ENCODE measurements at places on chromosomes 1 and 21. TPM values are rescaled to one million over a fixed set of nuclear protein-coding genes. Genes with fewer than 3 reads are reported as not detected.
A peak's percentile ranks its signal among the peaks of the same experiment; 100 is the strongest.

DNA sequence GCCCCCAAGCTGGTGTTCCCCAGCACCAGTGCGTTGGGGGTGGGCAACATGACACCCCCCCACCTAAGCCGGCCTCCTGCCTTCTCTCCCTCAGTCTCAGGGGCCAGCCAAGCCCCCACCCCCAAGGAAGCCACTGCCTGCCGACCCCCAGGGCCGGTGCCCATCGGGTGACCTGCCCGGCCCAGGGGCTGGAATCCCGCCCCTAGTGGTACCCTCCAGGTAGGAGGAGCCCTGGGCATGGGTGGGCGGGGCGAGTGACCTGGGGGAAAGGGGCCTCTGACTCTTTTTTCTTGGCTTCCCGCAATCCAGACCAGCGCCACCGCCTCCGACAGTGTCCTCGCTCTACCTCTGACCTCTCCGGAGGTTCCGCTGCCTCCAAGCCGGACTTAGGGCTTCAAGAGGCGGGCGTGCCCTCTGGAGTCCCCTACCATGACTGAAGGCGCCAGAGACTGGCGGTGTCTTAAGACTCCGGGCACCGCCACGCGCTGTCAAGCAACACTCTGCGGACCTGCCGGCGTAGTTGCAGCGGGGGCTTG lies 1.3 kb upstream of the EFNA4 start:
- no peak for DNase-seq

DNA sequence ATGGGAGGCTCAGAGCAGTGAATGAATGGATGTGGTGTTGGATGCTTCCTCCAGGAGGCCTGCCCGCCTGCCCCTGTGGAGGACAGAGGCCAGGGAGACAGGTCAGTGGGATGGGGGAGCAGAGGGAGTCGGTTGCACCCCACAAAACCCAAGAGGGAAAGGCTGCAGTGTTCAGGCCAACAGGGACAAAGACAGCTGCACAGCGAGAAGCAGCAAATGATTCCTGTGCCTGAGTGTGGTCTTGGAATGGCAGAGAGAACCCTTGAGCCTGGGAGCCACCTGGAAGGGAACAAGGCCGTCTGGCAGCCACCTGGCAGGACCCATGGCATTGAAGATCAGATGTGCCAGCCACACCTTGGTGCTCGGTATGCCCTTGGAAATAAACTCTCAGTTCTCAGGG lies 8.1 kb downstream of the TFF3 start:
- DNase-seq = no peak

DNA sequence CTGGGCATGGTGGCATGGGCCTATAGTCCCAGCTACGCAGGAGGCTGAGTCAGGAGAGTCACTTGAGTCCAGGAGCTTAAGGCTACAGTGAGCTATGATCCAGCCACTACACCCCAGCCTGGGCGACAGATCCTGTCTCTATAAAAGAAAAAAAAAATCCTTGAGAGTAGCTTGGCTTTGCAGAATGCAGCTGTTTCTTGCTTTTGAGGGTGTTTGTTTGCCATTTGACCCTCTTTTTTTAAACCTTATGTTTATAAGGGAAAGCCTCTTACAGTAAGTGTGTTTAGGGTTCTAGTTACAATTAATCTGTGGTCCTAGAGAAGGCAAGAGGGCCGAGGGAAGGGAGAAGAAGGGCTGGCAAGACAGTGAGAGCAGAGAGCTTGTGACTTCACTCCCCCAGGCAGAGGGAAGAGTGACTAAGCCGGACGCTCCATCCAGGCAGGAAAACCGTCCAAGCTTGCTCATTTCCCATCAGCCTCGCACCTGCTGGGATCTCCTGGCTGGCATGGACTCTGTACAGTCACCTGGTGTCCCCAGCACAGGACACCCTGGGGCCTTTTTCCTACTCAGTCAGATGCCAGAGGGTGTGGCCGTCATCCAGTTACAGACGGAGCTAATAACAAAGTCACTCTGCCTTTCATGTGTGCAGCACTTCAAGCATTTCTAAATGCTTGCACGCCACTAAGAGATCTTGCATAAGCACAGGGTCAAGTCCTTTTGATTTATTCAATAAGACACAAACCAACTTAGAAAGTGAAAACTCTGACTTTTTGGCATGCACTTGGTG lies 55.5 kb upstream of the PSEN2 start:
- no peak for DNase-seq

DNA sequence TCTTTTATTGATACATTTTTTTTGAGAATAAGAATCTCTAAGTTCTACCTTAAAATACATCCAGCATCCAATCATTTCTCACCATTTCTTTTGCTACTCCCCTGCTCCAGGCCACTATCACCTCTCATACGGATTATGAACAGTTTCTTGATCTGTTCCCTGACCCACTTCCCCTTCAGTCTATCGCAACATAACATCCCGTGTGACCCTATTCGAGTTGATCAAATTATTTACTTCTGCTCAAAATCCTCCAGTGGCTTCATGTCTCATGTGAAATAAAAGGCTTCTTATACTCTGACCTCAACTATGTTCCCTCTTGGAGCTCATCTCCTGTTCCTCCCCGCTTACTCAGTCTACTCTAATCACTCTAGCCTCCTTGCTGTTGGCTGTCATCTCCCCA lies 5.2 kb downstream of the ALG14 start:
- no peak for DNase-seq

DNA sequence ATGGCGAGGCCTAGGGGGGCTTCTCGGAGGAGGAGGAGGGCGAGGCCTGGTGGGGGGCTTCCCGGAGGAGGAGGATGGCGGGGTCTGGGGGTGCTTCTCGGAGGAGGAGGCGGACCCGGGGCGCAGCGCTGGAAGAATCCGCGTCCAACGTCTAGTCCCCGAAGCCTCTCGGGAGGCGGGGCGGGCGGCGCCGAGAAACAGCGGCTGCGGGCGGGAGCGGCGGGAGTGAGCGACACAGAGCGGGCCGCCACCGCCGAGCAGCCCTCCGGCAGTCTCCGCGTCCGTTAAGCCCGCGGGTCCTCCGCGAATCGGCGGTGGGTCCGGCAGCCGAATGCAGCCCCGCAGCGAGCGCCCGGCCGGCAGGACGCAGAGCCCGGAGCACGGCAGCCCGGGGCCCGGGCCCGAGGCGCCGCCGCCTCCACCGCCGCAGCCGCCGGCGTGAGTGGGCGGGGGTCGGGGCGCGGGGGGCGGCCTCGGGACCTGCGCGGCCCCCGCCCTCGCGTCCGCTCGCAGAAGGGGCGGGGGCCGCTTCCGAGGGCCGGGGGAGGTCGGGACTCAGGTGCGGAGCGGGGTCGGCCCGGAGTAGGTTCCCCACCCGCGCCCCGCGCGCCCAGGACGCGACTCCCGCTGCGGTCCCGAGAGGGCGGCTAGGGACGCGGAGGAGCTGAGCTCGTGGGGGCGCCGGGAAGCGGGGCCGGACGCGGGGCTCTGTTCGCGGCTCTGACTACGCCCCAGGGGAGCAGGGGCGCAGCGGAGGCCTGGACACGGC lies at the start of gene KLHL17:
Gene KLHL17 (plus strand): TSS at position 222 of the 769 bp plus-strand sequence. CDS start 110 bp downstream, at position 332.
- peak; percentile 85 for DNase-seq

DNA sequence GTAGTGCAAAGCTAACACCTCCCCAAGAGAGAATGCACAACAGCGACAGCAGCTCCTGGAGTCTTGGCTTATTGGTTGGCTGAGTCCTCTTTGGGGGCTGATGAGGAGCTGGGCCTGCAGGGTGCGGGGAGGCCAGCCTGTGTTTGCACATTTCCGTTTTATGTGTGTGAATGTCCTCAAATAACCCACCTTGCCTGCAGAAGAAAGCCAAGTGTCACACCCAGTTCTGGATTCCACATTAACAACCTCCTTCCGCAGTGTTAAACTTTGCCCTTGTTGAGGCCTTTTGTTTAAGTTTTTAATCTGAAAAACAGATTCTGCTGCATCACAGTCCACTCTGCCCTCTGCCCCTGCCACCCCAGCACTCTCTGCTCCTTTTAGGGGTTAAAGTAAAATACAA lies 274.5 kb downstream of the TM2D1 start:
- no peak for DNase-seq

DNA sequence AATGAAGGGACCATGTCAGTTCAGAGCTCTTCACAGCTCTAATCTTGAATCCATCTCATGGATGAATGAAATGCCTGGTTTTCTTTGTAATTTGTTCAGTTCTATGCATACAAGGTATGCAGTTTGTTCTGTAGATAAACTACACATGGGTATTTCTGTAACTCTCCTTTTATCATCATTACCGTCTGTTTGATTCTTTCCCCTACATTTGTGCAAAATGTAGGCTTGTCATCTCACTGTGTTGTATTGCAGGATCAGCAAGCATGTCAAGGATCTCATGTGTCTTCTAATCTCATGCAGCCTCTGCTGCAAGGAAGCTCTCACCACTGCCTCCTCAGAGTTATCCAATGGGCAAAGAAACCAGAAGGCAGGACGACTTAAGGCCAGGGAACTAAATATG lies 79.3 kb downstream of the OLFML2B start:
- no peak for DNase-seq

- DNase-seq = no peak
Observed at GRCh38 chr1:203402629-203403337, 51.9 kb upstream of the FMOD start.

- DNase-seq = no peak
Observed at GRCh38 chr21:37210799-37211198, 56.3 kb downstream of the VPS26C start.

- no peak for DNase-seq
Observed at GRCh38 chr1:234527346-234527745, 48.4 kb upstream of the TARBP1 start.

GRCh38 chr1:169155675-169156074 lies 49.2 kb downstream of the ATP1B1 start:
- DNase-seq = no peak

GRCh38 chr1:214135886-214136285 lies 145.1 kb upstream of the SMYD2 start:
- no peak for DNase-seq

GRCh38 chr1:21652101-21652936 lies 16.8 kb downstream of the RAP1GAP start:
- DNase-seq = no peak

DNA sequence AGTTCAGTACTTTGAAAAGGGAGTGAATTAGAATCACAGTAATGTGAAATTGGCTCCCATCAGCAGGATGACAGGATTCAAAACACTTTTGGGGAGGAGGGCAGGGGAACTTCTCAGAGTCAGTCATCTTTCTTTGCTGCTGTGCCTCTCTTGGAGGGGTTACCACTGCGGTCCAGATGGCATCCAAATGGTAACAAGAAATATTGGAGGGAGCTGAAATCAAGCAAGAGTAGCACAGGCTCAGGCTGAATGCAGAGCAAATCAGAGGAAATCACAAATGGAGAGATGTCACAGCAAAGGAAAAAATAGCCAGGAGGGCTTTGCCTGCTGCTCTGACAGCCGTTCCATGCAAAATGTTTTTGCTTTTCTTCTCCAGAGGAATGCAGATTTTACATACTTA lies 75.0 kb upstream of the C8B start:
- no peak for DNase-seq

GRCh38 chr1:97796711-97797110 lies 124.1 kb downstream of the DPYD start:
- DNase-seq = no peak

DNA sequence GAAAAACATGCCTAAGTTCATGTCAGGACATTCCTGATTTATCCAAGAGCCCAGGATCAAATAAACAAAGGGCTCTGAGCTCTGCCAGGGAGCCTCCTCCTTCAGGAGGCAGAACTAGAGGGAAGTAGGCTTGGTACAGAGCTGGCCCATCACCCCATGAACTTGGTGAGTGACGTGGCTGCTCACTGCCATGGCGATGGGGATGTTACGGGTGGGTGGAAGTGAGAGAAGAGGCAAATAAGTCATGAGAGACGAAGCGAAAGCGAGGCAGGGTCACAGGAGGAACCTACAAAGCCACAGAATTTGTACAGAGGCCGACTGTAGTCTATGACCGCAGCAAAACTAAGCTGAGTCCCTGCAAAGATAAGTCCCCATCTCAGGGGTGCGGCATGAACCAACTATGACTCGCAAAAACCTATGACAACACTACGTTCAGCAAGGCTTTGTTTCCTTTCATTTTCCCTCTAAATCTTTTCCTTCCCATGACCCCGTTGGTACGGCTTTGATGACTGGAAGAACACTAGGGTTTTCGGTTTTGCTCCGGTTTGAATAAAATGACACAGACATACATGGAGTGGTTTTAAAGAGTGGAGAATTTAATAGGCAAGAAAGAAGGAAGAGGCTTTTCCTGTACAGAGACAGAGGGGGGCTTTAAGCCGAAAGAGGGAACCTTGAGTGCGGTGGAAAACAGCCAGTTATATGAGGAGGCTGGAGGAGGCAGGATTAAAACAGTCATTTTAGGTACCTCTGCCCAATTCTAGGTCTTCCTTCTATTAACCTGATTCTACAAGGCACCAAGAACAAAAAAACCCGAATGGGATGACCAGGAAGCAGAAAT lies 74.1 kb downstream of the CD46 start:
- DNase-seq = peak; percentile 95

- no peak for DNase-seq
Observed at GRCh38 chr1:16484931-16485330, 29.2 kb downstream of the RNU1-1 start.

GRCh38 chr1:193237381-193237978 lies 51.1 kb upstream of the B3GALT2 start:
- DNase-seq = no peak

- no peak for DNase-seq
Observed at GRCh38 chr1:30008998-30009657, 714.3 kb downstream of the MATN1 start.

DNA sequence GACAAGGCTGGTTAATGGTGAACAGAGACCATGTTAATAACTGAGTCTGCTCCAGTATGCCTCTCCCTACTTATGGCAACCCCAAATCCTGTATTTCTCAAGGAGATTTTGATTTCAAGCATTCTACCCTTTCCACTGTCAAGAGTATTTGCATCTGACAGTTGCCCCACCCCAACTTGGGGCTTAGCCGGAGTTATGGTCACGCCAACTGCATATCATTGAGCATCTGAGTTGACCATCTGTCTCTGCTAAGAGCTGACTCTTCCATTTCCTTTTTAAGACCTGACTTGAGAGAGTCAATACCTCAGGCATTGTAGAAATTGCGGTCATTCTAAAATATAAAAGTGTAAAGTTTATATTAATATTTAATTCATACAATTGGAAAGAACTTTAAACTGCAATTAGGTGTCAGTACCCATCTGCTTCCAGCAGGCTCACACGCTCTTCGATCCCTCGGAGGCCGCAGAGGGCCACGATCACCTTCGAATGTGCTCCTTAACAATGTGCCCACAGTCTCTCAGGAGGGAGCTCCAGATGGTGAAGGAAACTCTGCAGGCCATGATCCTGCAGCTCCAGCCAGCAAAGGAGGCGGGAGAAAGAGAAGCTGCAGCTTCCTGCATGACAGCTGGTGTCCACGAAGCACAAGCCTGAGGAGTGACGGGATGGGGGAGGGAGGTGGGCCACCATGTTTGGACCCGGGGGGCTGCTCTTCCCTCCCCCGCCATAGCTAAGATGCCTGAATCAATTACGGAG lies 409.8 kb downstream of the DISC1 start:
- DNase-seq = no peak

GRCh38 chr1:75198163-75198562 lies 64.0 kb downstream of the LHX8 start:
- DNase-seq = no peak

Gene CDA
- total RNA-seq = not detected

Gene ASTN1
- not detected for total RNA-seq

Gene DNAI4
- total RNA-seq = 0.83 TPM

Gene SPATA46
- not detected for total RNA-seq

Gene ACTL8
- 0.12 TPM for total RNA-seq

Gene C1orf52
- 28.3 TPM for total RNA-seq

Gene AGT
- not detected for total RNA-seq

Gene OR2T29
- not detected for total RNA-seq

Gene S100A2
- 0.77 TPM for total RNA-seq

Gene OR10J1
- not detected for total RNA-seq

Gene SLC45A3
- 0.15 TPM for total RNA-seq

Gene PCP4
- total RNA-seq = not detected

Gene NFASC
- 0.20 TPM for total RNA-seq

Gene FCRL6
- not detected for total RNA-seq

Gene BTG2
- total RNA-seq = 109 TPM

Gene NPL
- total RNA-seq = 5.9 TPM

All from activated naive CD4-positive, alpha-beta T cell treated with anti-CD3 and anti-CD28 coated beads for 36 hours (primary cell).